ENCODE measurements at places on chromosomes 1 and 21. TPM values are rescaled to one million over a fixed set of nuclear protein-coding genes. Genes with fewer than 3 reads are reported as not detected.
A peak's percentile ranks its signal among the peaks of the same experiment; 100 is the strongest.

STXBP3 gene
- 20.8 TPM for total RNA-seq

SPRR4 gene
- total RNA-seq: not detected

C1orf141 gene
- total RNA-seq: not detected

ST6GALNAC3 gene
- not detected for total RNA-seq

NMNAT2 gene
- total RNA-seq: not detected

DCLRE1B gene
- 8.0 TPM for total RNA-seq

SLAMF9 gene
- not detected for total RNA-seq

TCP10L gene
- total RNA-seq: 2.4 TPM

GJC2 gene
- 3.8 TPM for total RNA-seq

DNA sequence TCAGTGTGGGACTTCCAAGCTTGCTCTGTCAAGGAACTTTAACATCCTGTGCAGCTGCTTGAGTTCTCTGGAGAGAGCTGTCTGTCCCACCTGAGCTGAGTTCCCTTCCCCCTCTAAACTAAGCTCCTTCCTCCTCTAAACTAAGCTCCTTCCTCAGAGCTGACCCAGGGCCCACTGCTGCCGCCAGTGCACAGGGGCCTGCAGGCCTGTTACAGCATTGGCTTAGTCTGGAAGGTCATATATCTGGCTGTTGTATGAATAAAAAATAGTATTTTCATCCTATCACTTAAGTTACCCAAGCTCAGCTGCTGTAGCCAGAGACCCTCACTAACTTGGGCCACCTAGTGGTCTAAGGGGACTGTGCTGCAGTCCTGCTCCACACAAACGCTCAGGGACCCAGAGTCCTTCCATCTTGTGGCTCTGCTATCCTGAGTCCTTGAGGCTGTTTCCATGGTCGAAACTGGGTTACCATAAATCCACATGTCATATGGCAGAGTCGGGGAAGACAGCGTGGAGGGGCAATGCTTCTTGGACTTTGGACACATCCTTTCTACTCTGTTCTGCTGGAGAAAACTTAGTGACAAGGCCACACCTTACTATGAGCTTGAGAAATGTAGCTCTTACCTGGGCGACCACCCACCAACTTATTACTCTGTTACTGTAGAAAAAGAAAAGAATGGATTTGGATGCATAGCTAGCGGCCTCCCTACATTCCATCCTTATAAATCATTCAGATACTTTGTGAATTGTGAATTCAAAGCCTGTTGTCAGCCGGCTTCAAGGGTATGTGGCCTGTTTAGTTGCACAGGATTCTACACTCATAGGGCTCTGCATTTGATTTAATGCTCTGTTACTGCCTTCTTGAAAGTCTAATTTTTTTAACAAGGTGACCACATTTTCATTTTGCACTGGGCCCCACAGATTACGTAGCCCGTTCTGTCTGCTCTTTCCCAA is 71.4 kb upstream of the GCLM start:
- peak; percentile 58 for DNase-seq

DNA sequence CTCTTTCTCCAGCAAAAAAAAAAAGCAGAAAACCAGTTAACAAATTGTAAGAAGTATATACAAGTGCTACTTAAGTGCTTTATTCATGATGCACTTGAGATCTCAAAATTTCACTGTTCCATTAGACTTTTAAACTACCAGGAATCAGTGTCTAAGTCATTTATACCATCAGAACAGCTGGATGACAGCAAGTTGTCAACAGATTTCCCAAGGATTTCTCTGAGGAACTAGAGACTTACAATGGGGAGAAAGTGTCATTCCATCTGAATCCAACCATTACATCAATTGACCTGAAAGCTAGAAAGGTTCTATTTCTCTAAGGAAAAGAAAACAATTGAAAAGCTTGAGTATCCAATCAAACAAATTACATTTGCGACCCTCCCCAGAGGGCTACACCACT is 43.8 kb downstream of the USH2A start:
- no peak for DNase-seq

- DNase-seq: peak; percentile 79
Measured at GRCh38 chr1:234617986-234618736, 8.2 kb upstream of the IRF2BP2 start.

DNA sequence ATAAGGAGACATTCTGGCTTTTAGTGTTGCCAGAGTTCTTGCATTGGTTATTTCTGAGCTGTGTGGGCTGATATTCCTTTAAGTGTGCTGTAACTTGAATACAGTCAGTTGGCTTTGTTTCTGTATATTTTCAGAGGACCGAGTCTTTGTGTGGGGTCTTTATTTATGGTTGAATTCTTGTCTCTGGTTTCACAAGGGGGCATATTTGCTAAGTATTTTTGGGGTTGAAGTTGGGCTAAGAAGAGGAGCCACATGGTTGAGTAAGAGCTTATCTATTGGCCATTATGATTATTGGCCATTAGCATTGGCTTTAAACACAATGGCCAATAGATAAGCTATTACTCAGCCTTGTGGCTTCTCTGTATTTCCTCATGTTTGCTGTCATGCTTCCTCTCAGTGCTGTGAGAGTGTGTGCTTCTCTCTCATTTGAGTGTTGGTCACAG is 26.3 kb upstream of the PTGFR start:
- no peak for DNase-seq

- DNase-seq: no peak
Measured at GRCh38 chr1:214615871-214616270, 12.9 kb downstream of the CENPF start.

GRCh38 chr1:48333316-48333715 is 110.8 kb downstream of the SLC5A9 start:
- DNase-seq: no peak

DNA sequence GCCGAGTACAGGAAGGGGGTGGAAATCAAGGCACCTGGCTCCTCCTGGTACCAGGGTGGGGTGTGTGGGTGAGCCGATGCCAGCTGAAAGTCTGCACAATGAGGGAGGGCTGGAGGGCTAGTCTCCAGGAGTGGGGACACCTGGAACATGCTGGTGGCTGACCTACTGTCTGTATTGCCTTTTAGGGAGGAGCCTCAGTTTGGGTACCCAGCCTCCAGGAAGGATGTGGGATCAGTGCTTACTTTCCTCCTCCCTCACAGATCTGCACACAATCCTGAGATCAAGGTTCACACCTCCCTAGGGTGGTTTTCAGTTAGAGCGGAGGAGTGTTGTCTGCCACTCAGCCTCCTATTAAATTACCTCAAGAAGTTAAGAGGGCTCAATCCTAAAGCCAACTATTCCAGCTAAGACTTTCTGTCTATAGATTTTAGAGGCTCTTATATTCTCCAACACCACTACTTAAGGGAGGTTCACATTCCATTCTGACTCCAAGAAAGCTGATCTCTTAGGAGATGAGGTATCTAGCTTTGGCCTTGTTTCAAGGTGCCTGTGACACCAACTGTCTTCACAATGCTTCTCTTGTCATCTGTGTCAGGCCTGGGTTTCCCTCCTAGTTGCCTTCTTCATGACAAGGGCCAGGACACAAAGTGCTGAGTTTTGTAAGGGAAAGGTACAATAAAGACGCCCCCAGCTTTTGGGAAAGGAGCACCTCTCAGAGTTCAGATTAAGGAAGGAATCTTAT is 15.7 kb downstream of the SSR2 start:
- DNase-seq: no peak

- no peak for DNase-seq
Measured at GRCh38 chr1:177632923-177633615, 336.8 kb downstream of the SEC16B start.

DNA sequence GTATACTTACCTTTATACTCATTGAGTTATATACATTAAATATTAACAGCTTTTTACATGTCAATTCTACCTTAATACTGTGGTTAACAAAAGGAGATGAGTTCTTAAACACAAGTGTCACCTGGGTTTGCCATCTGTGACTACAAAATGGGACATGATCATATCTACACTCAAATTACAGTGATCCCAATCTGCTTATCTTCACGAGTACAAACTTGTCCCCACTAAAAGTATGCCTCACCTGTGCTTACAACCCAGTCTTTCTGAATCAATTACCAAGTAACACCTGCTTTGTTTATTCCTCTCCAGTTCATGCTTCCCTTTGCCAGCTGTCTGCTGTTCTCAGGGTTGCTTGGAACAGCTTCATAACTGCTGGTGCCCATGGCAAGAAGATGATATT is 8.8 kb downstream of the CD1E start:
- no peak for DNase-seq

DNA sequence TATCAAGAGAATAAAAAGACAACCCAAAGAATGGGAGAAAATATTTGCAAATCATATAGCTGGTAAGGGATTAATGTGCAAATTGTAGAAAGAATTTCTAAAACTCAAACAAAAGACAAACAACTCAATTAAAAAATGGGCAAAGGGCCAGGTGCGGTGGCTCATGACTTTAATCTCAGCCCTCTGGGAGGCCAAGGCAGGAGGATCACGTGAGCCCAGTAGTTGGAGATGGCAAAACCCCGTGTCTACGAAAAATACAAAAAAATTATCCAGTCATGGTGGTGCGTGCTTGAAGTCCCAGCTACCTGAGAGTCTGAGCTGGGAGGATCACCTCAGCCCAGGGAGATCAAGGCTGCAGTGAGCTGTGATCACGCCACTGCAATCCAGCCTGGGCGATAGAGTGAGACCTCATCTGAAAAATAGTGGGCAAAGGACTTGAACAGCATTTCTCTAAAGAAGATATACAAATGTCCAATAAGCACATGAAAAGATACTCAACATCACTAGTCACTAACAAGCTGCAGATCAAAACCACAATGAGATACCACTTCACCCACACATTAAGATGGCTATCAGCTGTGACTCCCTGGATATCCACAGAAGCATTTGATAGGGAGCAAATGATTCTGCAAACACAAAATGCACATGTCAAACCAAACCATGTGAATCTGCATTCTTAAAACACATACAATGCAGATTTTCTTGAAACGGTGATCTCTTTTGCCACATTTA is 20.9 kb downstream of the SLC30A1 start:
- DNase-seq: no peak

DNA sequence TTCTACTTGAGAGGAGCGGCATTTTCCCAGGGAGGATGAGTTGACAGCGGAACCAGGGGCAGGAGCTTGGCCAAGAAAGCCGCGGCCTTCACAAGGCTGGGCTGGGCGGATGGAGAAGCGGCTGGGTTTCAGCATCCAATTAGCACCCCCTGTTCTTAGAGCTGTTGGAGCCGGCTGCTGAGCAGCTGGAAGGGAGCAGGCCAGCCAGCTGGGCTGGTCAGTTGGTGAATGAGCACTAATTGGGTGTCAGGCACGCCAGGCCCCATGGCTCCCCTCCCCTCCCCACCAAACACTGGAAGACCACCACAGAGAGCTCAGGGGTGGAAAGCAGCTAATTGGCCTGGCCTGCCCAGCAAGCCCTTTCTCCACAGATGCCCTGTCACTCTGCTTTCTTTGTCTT is 245.6 kb downstream of the RRAGC start:
- no peak for DNase-seq

Measured in HepG2 (cell line).